ENCODE measurements at places on chromosomes 7 and 10.

- no peak for DNase-seq
Measured at GRCh38 chr7:110142939-110143526, 947.9 kb upstream of the LRRN3 start.

- no peak for DNase-seq
Measured at GRCh38 chr10:28250782-28251181, 52.1 kb downstream of the MPP7 start.

- DNase-seq = no peak
Measured at GRCh38 chr10:33371234-33371633, 36.8 kb upstream of the NRP1 start.

GRCh38 chr7:41708581-41709358, 5.9 kb upstream of the INHBA start:
- no peak for DNase-seq

DNA sequence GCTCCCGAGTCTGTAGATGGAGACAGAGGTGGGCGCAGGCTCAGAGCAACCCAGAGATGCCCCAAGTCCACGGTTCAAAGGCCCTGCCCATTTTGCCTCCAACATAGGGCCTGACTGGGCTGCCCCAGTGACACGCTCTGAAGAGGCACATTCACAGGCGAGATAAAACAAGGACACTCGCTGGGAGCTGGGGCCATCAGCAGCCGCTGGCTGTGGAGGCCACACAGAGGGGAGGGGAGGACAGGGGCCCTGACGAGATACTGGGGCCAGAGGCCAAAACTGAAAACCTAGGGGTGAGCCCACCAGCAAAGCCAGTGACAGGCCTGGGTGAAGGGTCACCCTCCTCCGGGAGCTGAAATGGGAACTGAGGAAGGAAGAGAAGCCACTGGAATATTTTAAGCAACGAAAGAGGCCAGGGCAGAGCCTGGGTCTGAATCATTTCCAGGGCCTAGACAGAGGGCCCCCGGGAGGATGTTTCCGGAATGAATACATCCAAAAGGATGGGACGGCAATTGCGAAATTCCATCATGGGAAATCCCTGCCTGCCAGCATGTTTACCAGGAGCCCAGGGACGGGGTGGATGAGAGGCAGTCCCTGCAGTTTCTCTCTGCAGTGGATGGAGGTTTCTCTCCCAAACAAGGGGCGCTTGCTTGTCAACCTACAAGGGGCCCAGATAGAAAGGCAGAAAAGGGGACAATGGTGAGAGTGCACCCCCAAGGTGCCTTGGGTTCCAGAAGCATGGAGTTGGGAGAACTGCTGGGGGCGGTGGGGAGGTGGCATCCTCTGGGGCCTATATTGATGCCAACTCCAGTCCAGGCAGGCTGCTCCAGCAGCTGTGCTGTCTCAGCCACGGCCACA, 29.0 kb upstream of the HSPA12A start:
- no peak for DNase-seq

- no peak for DNase-seq
Measured at GRCh38 chr10:31148951-31149350, 117.3 kb upstream of the ZNF438 start.

GRCh38 chr10:128995676-128996075, 471.4 kb upstream of the MGMT start:
- DNase-seq = no peak

DNA sequence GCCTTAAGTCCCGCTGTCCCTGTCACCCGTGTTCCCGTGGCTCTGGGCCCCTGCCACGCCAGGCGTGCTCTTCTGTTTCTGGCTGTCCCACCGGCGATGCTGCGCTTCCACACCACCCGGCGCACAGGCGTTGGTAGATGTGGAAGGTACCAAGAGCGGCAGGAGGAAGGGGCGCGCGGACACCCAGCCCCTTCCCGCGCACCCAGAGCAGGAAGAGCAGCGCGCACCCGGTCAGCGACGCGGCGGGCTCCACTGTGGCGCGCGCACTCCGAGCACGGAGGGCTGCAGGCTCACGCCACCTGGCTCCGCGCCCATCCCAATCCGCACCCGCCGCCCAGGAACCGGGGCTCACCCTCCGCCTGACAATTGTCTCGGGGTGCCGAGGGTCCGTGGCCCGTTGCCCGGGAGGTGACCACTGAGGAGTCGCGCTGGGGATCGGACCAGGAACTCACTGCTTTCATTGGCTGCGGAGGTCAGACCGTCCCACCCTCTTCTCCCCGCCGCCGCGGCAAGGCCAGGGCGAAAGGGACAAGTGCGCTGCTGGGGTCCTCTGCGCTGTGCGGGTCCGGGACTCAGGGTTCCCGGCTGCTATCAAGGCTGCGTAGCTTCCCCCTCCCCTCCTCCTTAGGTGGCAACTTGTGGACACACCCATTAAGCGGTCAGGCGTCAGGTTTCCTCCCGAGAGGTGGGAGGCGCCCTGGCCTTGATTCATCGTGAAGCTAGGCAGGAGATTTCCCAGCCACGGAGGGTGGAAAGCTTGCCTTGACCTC, 121.6 kb upstream of the ZNF92 start:
- peak; percentile 97 for DNase-seq

DNA sequence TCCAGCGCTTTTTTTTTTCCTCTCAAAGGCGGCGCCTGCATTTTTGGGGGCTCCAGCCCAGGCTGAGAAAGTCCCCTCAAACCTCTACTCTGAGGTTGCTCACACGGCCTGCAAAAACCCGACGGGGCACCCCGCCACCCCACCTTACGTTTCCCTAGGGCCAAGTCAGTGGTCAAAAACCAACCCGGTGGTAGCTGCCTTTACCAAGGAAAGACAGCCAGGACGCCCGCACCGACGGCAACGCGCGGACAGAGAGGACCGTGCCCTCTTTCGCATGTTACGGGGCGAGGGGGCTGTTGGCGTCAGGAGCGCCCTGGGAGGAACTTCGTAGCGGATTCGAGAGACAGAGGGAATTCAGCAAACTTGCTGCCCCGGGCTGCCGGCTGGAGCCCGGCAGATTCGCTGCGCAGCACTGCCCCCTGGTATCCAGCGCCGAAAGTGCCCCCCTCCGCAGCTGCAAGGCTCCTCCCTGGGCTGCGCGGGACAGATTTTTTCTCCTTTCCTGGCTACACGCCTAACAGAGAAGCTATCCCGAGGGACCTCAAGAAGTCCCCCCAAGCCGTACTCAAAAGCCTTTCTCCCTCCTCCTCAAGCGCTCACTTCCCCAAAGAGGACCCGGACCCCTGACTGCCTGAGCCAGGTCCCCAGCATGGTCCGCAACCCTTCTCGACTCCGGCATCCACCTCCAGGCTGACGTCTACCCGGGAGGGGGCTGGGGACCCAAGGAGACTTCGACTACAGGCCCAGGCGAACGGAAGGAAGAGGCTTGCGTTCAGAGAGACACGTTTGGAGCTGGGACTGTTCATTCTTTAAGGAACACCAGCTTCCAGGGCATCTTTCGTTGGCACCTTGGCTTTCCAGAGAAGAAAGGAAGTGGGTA, 27.7 kb upstream of the VAX1 start:
- DNase-seq = peak; percentile 88

DNA sequence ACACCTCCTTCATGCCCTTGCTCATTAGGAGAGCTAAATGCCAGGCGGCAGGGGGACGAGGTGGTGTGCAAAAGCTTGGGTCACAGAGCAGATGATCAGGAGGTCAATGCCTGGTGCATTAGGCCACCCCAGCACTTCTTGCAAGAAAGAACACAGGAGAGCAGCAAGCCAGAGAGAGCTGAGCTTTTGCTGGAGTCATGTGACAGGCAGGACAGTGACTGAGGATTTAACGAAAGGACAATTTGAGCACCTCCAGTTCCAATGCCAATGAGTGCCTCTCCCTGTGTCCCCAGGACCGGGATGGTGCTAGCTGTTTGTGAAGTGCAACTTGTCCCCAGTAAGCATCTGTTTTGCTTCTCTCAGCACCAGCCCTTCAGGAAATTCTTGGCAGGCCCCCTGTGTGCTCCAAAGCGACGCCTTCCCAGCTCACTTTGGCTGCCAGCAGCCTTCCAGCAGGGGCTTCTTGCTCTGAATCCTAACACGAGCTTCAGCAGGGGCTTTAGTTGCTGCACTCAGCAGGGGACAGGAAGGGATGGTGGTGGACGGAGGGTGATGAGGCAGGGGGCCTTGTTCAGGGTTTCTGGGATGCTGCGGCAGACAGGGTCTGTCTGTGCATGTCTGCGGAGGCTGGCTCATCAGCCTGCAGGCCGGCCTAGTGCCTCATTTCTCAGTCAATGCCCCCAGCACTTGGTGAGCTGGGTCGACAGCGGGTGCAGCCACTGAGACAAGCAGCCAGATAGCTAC, 368.1 kb downstream of the RPS24 start:
- peak; percentile 47 for DNase-seq

- no peak for DNase-seq
Measured at GRCh38 chr10:26802527-26802926, 58.2 kb downstream of the ABI1 start.

GRCh38 chr7:146647445-146647844, 530.8 kb downstream of the CNTNAP2 start:
- DNase-seq = no peak

DNA sequence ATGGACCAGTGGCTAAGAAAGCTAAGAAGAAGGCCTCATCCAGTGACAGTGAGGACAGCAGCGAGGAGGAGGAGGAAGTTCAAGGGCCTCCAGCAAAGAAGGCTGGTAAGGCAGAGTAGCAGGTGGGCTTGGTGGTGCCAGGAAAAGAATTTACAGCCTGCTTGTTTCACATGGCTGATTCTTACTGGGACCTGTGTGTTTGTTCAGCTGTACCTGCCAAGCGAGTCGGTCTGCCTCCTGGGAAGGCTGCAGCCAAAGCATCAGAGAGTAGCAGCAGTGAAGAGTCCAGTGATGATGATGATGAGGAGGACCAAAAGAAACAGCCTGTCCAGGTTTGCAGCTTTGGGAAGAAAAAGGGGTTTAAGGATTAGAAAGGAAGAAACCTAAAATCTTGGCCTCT, 5.0 kb downstream of the NOLC1 start:
- DNase-seq = no peak

- DNase-seq = no peak
Measured at GRCh38 chr7:31679574-31680305, 7.3 kb upstream of the PPP1R17 start.

- no peak for DNase-seq
Measured at GRCh38 chr7:112192236-112193154, 13.7 kb downstream of the DOCK4 start.

DNA sequence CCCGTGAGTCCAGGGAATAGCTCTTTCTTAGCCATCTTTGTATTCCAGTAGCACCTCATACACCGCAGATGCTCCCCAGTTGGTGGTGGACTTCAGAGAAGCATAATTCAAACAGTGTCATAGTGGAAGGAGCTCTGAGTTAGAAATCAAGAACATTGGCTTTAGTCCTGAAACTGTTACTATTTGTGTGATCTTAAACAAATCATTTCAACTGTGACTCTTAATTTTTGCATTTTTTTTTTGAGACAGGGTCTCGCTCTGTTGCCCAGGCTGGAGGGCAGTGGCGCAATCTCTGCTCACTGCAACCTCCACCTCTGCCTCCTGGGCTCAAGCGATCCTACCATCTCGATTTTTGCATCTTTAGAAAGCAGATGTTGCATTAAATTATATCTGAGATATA, 1.8 kb downstream of the BPGM start:
- DNase-seq = no peak

- DNase-seq = no peak
Measured at GRCh38 chr7:5064391-5065106, 18.9 kb downstream of the RBAK start.

- DNase-seq = no peak
Measured at GRCh38 chr10:92766451-92766850, 76.7 kb downstream of the HHEX start.

DNA sequence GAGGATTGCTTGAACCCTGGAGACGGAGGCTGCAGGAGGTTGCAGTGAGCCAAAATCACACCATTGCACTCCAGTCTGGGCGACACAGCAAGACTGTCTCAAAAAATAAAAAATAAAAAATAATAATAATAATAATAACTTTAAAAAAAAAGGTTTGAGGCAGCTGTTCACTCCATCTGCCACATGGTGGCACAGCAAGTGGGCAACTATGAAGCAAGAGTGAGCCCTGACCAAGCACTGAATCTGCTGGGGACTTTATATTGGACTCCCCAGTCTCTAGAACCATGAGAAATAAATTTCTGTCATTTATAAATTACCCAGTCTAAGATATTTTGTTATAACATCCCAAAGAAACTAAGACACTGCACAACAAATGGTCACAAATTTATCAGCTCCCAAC, 14.6 kb upstream of the BRI3 start:
- no peak for DNase-seq

DNA sequence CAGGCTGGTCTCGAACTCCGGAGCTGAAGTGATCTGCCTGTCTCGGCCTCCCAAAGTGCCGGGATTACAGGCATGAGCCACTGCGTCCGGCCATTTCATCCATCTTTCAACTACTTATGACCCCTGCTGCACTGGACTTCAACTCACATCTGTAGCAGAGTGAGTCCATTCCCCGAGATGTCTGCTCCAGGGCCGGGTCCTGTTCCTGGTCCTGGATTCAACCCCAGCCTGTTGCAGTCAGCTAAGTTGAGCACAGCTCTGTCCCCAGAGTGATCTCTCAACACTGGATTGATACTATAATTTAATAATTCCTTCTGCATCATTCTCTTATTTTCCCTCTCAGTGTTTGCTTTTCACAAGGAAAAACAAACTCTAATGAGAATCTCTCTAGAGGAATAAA, 25.8 kb downstream of the PRTFDC1 start:
- no peak for DNase-seq

DNA sequence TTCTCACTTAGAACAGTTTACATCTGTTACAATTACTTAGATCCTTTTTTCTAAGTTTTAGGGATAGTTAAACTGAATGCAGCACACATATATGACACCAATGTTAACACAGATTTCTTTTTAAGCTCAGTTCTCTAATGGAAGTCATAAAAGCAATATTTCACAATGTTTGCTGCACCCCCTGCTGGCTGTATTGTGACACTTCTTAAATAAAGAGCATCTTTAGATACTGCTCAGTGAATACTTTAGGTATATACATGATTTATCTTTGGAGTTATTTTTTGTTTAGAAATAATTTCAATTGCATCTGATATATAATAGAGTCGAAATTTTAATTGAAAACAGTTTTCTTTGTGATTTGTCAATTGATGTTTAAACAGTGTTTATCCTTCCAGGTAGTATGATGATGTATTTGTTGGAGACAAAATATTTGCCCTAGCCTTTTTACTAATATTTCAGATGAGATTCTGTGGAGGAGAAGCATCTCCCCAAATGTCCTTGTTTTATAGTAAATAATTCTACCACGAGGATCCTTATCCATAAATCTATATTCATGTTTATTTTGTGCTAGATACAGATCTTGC, 174.4 kb downstream of the ST7 start:
- DNase-seq = no peak

DNA sequence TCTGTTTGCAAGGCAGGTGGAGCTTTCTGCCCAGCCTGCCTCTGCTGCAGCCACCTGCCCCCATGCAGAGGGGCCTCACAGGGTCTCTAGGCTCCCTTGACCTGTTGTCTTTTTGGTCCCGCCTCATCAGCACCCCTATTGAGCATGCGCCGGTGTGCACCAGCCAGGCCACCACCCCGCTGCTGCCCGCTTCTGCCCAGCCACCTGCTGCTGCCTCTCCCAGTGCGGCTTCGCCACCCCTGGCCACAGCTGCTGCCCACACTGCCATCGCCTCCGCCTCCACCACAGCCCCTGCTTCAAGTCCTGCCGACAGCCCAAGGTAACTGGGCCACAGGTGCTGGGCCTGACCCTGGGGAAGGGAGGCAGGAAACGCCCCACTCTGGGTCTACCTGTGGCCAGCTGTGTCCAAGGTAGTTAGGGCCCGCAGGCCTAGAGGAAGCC, 38.1 kb downstream of the LDB3 start:
- no peak for DNase-seq
